ENCODE measurements at places on chromosomes 6 and 20. TPM values are rescaled to one million over a fixed set of nuclear protein-coding genes. Genes with fewer than 3 reads are reported as not detected.

The HS3ST5 gene
- total RNA-seq = 0.55 TPM

The C4A gene
- total RNA-seq = 0.35 TPM

The GABBR1 gene
- 21.8 TPM for total RNA-seq

The TRIM15 gene
- not detected for total RNA-seq
